ENCODE measurements at places on chromosomes 3 and 15. TPM values are rescaled to one million over a fixed set of nuclear protein-coding genes. Genes with fewer than 3 reads are reported as not detected.

DNA sequence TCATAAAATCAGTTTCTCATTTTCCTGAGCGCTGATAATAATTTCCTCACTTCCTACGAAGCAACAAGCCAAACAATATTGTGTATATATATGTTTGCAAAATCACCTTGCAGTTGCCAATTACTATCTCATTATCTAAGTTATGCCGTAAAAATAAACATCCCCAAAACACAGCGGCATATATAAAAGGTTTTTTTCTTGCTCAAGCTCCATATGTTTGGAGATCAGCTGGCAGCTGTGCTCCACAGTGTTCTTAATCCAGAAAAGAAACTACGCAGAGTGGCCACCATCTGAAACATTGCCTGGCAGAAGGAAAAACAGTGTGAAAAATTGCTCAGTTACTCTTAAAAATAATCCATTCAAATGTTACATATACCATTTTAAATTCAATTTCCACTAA, 951.4 kb downstream of the PLOD2 start:
- DNase-seq, result no peak
- no peaks in the 10 kb centered on the region for H3K27me3 ChIP-seq
- no peaks in the 10 kb centered on the region for H3K4me1 ChIP-seq
- H3K27ac ChIP-seq, result no peak overlapping the region
- H3K4me3 ChIP-seq, result no peak overlapping the region

GRCh38 chr15:99651023-99651807, 82.0 kb downstream of the LYSMD4 start:
- no peak overlapping the region for H3K27ac ChIP-seq
- no peaks in the 10 kb centered on the region for H3K4me1 ChIP-seq
- no peak for DNase-seq
- peaks cover 24% of the 10 kb centered on the region for H3K36me3 ChIP-seq
- no peak overlapping the region for H3K4me3 ChIP-seq
- H3K27me3 ChIP-seq, result no peaks in the 10 kb centered on the region

- DNase-seq, result no peak
- no peaks in the 10 kb centered on the region for H3K27me3 ChIP-seq
- H3K27ac ChIP-seq, result no peak overlapping the region
- H3K4me3 ChIP-seq, result no peak overlapping the region
These were observed 136.0 kb upstream of the DAZL start for GRCh38 chr3:16741103-16741758.

CYP19A1 gene
- total RNA-seq, result 1.5 TPM

- no peaks in the 10 kb centered on the region for H3K4me1 ChIP-seq
- no peak for DNase-seq
- H3K4me3 ChIP-seq, result no peak overlapping the region
- H3K36me3 ChIP-seq, result no peaks in the 10 kb centered on the region
These were observed 267.0 kb downstream of the CHL1 start for GRCh38 chr3:463252-464192.

DNA sequence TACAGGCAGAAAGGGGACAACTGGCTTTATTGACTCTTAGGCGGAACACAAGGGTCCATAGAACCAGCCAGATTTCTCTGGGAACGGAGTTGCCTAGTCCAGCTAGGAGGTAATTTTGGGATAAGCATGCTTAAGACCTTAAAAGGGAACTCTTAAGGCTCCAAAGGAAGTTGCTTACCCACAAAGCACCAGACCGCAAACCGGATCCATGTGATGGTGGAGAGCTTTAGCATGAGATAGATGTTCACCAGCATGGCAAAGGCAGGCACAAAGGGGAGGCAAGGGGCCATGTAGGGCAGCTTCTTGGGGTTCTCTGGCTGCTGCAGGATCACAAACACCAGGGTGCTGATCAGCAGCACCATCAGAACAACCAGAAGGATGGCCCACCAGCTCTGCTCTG, 61.4 kb downstream of the CLDN11 start:
- H3K36me3 ChIP-seq, result no peaks in the 10 kb centered on the region
- H3K4me3 ChIP-seq, result no peak overlapping the region
- H3K27ac ChIP-seq, result no peak overlapping the region
- DNase-seq, result no peak
- H3K4me1 ChIP-seq, result no peaks in the 10 kb centered on the region

DNA sequence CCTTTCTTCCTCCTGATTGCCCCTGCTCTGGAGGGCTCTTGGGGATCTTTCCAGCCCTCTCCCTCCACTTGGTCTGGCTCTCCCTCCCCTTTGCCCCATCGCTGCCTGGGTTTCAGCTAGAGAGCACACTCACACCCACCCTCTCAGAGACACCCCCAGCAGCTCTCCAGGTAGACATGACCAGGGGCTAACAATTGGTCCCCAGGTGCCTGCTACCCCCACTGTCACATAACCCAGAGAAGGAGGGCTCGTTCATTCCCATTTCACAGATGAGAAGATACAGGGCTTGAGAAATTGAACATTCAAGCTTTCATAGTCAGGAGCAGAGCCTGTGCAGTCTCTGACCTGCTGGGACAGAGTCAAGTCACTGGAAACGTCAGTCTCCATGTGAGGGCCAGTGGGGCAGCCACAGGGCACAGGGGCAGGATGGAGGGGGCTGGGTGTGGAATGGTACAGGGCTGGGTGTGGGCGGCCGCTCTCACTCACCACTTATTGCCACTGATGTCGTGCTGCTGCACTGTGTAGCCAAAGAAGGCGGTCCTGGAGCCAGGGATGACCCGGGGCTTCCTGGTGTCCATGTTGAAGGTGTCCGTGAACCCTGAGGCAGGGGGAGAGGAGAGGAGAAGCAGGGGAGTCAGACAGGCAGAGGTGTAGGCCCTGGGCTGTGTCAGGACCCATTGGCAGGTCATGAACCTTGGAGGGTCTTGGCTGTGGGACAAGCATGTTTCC, 29.4 kb downstream of the ITGA11 start:
- H3K4me1 ChIP-seq, result no peaks in the 10 kb centered on the region
- no peak overlapping the region for H3K4me3 ChIP-seq
- DNase-seq, result peak; percentile 81

CELF6 gene
- 2.9 TPM for total RNA-seq
